ENCODE measurements at places on chromosomes 6 and 20.
A peak's percentile ranks its signal among the peaks of the same experiment; 100 is the strongest.

GRCh38 chr6:158655569-158656450, 6.0 kb downstream of the SYTL3 start:
- no peak for DNase-seq

DNA sequence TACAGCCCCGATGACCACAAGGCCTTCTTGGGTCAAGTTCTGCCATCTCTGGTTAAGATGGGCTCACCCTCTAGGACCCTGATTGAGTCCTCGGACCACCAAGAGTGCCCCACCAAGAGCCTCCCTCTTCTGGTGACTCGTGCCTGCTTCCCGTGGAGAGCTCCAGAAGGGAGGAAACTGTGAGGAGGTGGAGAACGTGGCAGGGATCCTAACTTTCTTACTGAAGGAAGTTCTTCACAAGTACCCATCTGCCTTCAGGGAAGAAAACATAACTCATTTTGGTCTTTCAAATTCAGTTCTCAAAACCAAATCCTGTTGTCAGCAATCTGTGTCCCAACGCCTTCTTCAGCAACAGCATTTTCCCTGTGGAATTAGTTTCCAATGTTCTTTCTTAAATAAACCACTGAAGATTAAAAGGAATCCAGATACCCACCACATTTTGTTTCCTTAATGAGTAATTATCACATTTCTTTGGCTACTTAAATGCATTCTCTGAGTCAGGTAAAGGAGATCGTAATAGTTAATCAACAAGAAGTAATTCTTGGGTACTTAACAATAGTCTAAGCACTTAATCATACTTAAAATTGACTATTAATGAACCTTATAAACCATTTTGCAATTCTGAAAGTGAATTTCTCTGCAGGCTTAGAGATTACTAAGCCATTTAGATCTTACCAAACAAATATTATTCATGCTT, 185.8 kb upstream of the SGK1 start:
- DNase-seq, result no peak

DNA sequence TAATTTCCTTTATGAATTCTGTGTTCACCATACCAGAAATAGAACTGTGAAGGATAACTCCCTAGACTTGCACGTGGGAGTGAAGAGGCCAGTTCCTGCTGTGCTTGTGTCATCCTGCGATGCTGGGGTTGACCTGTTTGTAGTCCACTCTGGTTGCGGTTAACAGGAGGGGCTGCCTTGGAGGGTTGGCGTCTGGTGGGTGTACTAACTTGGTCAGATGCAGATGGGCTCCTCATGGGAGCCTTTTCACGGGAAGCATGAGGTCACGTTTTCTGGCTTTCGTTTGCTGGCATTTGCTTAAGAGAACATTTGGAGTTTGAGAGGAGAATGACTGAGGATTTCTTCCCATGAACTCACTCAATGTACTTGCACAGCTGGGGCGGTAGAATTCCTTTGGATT, 41.2 kb downstream of the IGF2R start:
- no peak for DNase-seq

DNA sequence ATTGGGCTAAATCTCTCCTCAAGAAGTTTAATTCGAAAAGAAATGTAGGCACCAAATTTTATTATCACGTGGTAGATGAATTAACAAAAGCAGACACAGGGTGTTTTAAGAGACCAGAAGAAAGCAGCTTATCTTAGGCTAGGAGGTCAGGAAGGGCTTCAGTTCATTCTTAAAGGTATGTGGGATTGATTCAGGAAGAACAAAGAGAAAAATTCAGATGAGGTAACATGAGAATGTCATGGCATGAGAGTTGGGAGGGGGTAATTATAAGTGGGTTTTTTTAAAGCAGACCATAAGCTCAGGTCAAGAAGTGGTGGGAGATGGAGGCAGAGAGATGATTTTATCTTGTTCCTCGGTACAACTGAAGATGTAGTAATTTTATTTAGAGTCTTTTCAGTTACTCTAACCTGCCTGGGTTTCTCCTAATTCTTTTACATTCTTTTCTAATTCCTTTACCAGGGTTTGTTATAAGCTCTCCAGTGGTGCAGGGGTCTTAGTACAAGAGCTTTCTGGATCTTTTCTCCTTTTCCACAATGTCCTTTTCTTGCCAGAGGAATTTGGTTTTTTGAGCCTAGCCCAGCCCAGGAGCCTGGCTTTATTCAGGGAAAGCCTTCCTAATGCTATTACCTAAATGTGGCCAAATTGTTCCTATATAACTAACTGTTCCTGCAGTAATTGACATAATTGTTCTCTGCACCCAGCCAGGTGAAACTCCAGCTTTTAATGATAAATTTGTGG, 474.1 kb upstream of the BTBD3 start:
- DNase-seq, result no peak

GRCh38 chr6:11653028-11653583, 115.6 kb downstream of the TMEM170B start:
- DNase-seq, result peak; percentile 40

DNA sequence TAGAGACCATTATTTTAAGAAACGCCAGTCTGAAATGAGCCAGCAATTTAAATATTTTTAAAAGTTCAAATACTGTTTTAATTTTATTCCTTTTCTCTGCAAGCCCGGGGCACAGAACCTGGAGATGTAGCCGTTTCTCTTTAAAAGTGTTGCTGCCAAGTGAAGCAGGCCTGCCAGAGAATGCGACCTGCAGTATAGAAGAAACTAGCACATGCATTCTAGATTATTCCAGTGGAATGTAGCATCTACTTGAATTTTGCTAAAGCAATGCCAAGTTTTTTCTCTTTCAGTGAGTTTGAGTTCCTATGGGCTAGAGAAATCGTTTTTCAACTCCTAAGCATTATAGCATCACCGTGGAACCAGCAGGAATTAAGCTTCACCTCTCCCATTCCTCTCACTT, 101.3 kb downstream of the QRSL1 start:
- DNase-seq, result no peak

- DNase-seq, result peak; percentile 69
Measured at GRCh38 chr6:154478021-154478700, 32.3 kb downstream of the CNKSR3 start.

DNA sequence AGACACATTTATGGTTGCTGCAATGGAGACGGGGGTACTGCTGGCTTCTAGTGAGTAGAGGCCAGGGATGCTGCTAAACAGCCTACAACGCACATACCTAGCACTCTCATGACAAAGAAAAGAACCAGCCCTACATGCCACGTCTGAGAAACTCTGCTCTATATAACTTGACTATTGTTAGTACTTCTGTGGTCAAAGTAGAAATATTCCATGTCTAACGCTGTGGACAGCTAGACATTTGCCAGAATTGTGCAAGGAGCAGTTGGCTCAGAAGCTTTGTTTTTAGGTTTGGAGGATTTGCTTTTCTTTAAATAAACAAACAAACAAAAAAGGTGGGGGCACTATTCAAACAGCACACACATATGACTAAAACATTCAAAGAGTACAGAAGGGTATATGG, 20.5 kb downstream of the UBE2V1 start:
- no peak for DNase-seq

- no peak for DNase-seq
Measured at GRCh38 chr6:56345376-56345995, 98.1 kb upstream of the COL21A1 start.

- peak; percentile 82 for DNase-seq
Measured at GRCh38 chr20:63698739-63699465, 2.5 kb downstream of the TNFRSF6B start.

- no peak for DNase-seq
Measured at GRCh38 chr6:151478670-151479069, 15.1 kb upstream of the CCDC170 start.

GRCh38 chr6:21986703-21987102, 310.1 kb downstream of the PRL start:
- no peak for DNase-seq

DNA sequence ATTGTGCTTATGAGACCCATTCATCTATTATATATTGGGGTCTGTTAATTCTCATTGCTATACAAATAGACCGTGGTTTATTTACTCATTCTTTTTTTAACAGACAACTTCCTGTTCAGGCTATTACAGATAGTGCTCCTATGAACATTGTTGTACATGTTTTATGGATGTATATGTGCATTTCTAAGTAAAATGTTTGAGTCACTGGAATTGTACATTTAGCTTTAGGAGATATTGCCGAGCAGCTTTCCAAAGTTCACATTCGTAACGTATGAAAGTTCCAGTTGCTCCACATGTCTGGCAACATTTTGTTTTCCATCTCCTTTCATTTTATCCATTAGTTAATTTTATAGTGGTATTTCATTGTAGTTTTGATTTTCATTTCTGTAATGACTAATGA, 19.1 kb downstream of the SLC17A2 start:
- no peak for DNase-seq

DNA sequence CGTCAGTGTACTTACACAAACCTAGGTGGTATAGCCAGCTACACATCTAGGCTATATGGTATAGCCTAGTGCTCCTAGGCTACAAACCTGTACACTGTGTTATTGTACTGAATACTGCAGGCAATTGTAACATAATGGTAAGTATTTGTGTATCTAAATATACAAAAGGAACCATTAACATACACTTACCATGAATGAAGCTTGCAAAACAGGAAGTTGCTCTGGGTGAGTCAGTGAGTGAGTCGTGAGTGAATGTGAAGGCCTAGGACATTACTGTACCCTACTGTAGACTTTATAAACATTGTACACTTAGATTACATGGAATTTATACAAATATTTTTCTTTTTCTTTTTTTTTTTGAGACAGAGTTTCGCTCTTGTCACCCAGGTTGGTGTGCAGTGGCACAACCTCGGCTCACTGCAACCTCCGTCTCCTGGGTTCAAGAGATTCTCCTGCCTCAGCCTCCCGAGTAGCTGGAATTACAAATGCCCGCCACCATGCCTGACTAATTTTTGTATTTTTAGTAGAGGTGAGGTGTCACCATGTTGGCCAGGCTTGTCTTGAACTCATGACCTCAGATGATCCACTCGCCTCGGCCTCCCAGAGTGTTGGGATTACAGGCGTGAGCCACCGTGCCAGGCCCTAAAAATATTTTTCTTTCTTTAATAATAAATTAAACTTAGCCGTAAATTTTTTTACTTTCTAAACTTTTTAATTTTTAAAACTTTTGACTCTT, 15.4 kb upstream of the KIAA1755 start:
- DNase-seq, result peak; percentile 22

DNA sequence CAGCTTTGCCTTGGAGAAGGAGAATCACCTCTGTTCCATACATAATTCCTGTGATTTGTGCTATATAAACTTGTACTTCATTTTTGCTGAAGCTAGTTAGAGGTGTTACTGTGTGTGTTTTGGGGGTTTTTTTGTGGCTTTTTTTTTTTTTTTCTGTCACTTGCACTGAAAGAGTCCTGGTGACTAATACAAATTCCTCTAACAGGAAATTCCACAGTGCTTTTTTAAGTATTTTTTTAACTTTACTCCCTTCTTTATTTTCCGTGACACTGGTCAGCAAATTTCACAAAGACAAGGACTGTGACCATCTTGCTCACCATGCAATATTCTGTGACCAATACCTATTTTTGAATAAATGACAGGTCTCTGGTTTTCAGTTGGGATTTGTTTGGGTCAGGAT, 110.5 kb downstream of the ISM1 start:
- DNase-seq, result peak; percentile 59

GRCh38 chr6:140620496-140620895, 1246.0 kb upstream of the CITED2 start:
- DNase-seq, result no peak

DNA sequence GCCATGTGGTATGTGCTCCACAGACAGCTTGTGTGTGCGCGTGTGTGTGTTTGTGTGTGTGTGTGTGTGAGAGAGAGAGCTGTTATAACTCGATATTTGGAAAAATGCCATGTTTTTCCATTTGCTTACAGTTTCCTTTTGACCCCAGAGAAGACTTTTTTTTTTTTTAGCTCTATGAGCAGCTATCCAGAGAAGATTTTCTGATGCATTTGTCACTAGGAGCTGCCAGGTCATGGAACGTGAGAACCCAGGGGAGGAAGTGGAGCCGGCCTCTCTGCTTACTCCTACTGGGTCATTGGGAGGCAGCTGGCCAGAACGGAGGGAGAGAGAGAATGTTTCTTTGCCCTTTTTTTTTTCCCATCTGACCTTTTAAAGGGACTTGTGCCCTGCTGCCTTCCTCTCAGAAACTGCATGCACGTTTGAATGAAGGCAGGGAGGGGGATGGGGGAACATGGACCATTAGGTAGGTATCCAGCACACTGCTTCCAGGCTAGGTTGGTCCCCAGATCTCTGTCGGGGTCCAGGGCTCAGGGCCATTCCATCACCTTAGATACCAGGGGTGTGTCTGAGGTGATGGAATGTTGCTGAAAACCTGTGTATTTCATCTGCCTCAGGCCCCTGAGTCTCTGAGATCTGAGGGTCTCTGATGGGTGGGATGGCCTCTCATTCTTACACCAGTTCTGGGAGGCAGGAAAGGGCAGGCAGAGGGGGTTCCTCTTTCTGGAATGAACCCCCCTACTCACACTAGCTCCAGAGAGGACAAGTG, 11.2 kb upstream of the MRPS18A start:
- DNase-seq, result no peak

GRCh38 chr6:87155842-87156815, 764 bp downstream of the ZNF292 start:
- peak; percentile 53 for DNase-seq

GRCh38 chr6:137756788-137757187, 110.3 kb upstream of the TNFAIP3 start:
- DNase-seq, result no peak

GRCh38 chr6:154229786-154230185, 126.8 kb downstream of the IPCEF1 start:
- DNase-seq, result no peak

GRCh38 chr20:41387444-41387851, 20.8 kb upstream of the EMILIN3 start:
- DNase-seq, result no peak

DNA sequence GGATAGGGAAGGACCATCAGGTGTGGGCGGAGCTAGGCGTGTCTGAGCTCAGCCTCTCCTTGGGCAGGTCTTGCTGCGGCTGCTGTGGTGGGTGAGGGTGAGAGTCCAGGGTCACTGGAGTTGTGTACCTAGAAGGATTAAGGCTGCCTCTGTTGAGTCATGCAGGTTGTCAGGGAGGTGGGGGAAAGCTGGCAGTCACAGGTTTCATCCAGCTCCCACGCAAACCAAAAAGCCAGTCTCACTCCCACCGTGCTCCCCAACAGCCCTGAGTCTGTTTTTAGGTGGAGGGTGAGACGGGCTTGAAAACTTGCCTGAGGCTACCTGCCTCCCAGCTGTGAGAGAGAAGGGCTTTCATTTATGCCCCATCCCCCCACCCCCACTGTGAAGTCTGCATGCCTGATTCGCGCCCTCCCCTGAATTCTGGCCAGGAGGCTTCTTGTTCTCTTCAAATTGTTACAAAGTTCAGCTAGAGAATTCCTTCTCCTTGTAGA, 161.5 kb downstream of the MYLK4 start:
- no peak for DNase-seq

DNA sequence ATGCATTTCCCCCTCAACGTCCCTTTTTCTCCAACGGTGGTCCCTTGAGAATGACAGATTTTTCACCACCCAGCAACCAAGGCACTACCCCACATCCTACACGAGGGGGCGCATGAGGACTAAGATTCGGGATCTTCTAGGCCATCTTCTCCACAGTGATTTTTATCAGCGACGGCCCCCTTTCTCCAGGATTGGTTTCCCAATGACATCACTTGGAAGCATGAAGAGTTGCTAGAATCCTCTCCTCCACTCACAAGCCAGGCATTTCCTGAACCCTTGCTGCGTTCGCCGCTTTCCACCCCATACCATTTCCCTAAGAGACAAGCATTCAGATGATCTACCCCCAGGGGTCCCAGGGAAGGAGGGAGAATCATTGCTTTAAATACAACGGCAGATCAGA, 252.0 kb downstream of the HIVEP2 start:
- DNase-seq, result peak; percentile 56

- no peak for DNase-seq
Measured at GRCh38 chr6:99080191-99080590, 132.4 kb upstream of the FBXL4 start.

- no peak for DNase-seq
Measured at GRCh38 chr6:22254886-22255285, 42.0 kb downstream of the PRL start.

- no peak for DNase-seq
Measured at GRCh38 chr20:48823476-48823875, 4.3 kb downstream of the PREX1 start.

Data from ACHN (cell line).